ENCODE measurements at places on chromosomes 6 and 20.
A peak's percentile ranks its signal among the peaks of the same experiment; 100 is the strongest.

GRCh38 chr20:40945754-40946450 lies 82.7 kb upstream of the TOP1 start:
- no peak for DNase-seq

DNA sequence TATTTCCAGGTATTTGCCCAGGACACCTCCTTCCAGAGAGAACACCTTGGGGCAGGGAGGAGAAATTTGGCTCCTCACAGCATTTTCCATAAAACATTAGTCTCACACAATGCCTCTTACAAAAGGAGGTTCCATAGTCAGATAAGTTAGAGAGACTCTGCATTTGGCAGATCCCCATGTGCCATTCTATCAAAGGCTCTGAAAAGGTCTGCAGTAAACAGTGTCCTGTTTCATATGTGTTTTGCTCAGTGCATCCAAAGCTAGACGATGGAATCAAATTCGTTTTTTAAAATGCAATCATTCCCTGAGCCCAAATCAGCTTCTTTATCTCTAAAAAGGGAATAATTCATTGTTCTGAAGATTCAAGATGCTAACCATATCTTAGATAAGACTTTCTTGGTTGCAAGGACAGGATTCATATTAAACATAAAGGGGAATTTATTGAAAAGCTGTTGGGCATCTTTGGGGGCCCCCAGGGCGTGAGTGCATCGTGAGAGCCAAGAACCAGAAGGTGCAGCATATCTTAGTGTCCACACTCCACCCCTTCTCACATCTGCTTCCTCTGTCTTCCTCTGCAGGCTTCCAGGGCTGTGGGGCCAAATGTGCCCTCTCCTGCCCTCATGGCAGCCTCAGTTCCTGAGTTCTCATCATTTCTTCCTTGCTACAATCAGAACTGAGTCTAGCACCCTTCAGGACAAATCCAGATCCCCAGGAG lies 41.4 kb upstream of the MLN start:
- DNase-seq: no peak

DNA sequence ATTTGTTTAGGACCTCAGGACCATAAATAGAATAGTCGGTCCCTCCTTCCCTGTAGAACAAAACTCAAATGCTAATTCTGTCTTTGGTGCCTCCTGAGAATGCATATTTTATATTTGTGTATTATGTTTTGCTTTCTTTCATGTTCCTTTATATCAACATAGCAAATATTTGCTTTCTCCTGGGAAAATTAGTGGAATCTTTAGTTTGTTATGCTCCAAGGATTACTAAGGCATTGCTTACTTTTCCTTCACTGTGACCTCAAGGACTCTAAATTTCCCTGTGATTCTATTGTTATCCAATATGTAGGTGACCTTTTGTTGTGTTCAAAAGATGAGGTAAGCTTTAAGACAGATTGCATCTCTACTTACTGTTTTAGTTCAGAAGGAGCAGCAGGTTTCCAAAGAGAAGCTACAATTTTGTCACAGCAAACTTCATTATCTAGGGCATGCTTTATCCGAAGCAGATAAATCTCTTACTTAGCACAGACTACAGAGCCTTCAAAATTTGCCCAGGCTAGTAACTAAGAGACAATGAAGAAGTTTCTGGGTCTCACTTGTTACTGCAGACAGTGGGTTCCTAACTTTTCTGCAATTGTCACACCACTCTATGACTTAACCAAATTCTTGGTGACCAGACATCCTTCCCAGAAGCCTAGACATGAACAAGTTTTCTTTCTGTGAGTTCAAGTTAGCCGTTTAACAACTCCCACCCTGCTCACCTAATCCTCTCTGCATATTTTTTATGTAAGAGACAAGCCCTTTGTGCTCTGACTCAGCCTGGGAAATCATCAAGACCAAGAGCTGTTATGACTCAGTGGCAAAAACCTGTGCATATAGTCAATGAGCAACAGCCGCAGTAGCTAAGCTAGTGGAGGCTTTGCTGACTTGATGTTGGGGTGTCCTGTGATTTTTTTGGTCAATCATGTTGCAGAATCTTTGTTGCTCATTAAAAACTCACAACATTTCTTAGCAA lies 378.8 kb downstream of the QKI start:
- no peak for DNase-seq

GRCh38 chr20:39974966-39975501 lies 714.0 kb downstream of the MAFB start:
- DNase-seq: no peak

DNA sequence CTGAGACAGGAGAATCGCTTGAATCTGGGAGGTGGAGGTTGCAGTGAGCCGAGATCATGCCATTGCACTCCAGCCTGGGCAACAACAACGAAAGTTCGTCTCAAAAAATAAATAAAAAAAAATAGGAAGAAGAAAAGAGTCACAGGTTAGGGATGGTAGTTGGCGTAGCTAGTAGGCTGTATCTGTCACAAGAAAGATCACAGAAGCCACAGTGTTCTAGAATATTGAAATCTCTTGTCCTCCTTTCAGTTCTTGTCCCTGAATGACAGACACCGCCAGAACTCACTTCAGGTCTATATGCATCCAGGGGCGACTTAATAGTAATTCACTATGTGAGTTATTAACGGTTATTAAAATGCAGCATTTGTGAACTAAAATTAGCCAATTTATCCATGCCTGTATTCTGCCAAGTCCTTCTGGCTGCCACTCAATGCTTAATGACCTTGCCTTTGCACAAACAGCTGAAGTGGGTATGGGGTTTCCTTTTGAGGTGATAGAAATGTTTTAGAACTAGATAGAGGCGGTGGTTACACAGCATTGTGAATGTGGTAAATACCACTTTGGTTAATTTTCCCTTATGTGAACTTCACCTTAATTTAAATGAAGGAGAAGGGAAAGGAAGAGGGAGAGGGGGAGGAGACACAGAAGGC lies 41.3 kb upstream of the ZMYND8 start:
- DNase-seq: no peak

GRCh38 chr6:37673436-37673835 lies 24.2 kb downstream of the MDGA1 start:
- no peak for DNase-seq

- no peak for DNase-seq
These were observed 2.8 kb downstream of the SNHG17 start for GRCh38 chr20:38432292-38432691.

GRCh38 chr6:157689875-157690274 lies 133.2 kb upstream of the SNX9 start:
- no peak for DNase-seq

- no peak for DNase-seq
These were observed 36.7 kb upstream of the AKIRIN2 start for GRCh38 chr6:87738744-87739143.

DNA sequence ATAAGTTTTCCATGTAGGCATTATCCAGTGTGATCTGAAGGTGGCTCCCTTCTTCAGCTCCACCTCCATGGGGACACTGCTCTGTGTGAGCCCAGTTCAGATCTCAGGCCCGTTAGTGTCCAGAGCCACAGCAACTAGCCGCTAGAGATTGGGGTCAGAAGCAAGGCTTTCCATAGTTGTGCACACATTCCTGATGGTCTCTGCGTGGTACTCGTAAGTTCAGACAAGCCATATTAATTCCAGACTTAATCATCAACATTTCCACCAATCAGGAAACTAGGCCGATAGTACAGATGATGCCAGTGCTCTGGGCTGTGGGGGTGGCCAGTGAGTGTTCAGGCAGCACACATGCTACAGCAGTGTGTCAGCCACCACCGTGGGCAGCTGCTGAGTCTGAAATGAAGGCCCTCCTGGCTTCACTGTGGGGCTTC lies 17.5 kb upstream of the SYNCRIP start:
- DNase-seq: no peak

DNA sequence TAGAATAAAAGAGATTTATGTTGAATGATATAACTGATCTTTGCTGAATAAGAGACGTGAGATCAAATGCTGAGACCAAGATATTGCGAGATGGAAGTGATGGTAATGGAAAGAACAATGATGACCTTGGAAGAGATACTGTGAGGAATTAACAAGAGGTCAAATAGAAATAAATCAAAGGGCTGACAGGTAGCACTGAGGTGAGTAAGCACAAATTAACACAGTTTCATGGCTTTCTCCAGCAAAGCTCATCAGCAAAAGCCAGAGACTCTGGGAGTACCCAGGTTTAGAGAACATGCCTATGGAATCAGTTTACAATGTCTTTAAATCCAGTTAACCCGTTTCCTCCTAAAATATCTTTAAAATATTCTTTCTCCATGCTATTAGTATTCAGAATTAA lies 53.3 kb downstream of the POU3F2 start:
- DNase-seq: no peak

- DNase-seq: no peak
These were observed 278.3 kb downstream of the SOX4 start for GRCh38 chr6:21871831-21872230.

- no peak for DNase-seq
These were observed 2.4 kb downstream of the CMTR1 start for GRCh38 chr6:37435373-37435772.

- peak; percentile 34 for DNase-seq
These were observed 3.3 kb downstream of the KCNS1 start for GRCh38 chr20:45097485-45098102.

Data from CD4-positive, alpha-beta T cell treated with Interleukin-12 subunit alpha and Interleukin-12 subunit beta, for 1 hour (primary cell).